ENCODE measurements at places on chromosomes 3 and 15. TPM values are rescaled to one million over a fixed set of nuclear protein-coding genes. Genes with fewer than 3 reads are reported as not detected.

The BTLA gene
- 0.44 TPM for total RNA-seq

DNA sequence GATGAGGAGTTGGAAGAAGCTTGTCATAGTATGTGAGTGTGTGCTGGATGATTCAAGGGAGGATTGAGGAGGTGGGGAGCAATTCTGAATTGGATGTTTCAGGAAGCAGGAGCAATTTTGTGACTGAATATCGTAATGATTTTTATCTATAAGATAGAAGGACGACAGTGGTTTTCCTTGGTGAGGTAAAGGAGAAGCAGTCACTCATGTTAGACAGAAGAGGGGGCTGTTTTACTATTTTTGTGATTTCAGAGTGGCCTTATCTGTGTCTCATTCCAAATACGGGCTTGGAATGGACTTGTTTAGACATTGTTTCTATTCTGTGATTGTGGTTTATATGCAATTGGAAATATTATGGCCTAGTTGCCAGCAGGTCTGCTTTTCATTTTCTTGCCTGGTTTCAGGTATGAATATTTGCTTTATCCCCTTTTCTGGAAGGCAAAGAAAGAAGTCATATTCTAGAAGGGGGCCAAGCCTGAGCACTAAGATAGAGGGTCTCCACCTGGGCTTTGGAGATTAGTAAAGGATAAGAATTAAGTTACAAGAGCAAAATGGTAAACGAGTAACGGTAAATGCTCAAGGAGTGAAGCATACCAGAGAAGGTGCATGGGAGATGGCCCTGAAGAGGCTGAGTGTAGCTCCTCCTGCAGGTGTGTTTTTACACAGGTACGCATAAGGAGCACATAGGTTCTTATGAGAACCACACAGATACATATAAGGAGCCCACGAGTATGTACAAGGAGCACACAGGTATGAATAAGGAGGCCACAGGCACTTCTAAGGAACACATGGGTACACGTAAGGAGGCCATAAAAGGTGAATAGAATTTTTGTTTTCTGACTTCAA, 124.6 kb upstream of the KCNAB1 start:
- ATAC-seq = peak; percentile 47

DNA sequence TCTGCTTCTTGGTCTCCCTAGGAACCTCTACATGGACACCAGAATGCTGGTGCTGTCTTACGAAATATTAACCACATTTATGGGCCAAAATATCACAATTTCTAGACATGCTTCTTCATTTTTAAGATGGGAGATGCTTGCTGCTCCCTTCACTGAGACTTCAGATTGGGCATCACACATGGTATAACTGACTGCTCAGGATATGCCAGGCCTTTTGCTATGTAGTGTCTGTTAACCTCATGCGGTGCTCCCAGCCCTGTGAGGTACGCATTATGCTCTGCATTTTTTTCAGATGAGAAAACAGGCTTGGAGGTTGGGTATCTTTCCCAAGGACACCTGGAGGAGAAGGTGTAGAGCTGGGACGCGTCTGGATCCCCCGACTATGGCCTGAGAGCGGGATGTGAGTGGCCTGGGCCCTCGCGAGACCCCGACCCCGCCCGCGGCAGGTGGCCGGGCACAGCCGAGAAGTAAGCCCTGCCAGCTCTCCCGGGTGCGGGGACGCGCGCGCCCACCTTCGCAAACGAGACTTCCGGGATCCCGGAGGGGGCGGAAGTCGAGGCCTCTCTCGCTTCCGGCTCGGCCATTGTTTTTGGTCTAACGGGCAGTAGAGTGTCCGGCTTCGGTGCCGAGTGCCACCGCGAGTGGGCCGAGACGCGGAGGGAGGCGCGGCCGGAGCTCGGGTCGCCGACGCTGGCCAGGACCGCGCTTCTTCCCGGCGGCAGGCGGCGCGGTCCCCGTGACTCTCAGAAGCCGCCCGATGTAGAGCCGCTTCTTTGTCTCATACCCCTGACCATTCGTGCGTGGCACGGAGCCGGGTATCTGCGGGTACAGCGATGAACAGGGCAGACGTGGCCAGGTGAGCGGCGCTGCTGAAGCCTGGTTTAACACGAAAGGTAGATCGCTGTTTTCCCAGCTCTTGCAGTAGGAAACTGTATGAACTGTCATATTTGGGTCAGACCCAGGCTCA, at the start of gene ZKSCAN7:
TSS of gene ZKSCAN7 (plus strand) at position 568 of the 967 bp plus-strand sequence. CDS start 1,855 bp downstream, outside the sequence.
- peak; percentile 50 for ATAC-seq

The TYRO3 gene
- 13.4 TPM for total RNA-seq

The ARHGEF26 gene
- 4.7 TPM for total RNA-seq

- no peak for ATAC-seq
Observed at GRCh38 chr3:37367436-37367835, 193.1 kb upstream of the LRRFIP2 start.

The KCNAB1 gene
- 0.56 TPM for total RNA-seq

- no peak for ATAC-seq
Observed at GRCh38 chr3:103077910-103078309, 643.1 kb downstream of the ZPLD1 start.
